ENCODE measurements at places on chromosomes 12 and 14.
A peak's percentile ranks its signal among the peaks of the same experiment; 100 is the strongest.

- DNase-seq, result no peak
Observed at GRCh38 chr12:66296176-66296683, 6.1 kb upstream of the HELB start.

- DNase-seq, result no peak
Observed at GRCh38 chr12:12443431-12443878, 86.6 kb downstream of the BORCS5 start.

DNA sequence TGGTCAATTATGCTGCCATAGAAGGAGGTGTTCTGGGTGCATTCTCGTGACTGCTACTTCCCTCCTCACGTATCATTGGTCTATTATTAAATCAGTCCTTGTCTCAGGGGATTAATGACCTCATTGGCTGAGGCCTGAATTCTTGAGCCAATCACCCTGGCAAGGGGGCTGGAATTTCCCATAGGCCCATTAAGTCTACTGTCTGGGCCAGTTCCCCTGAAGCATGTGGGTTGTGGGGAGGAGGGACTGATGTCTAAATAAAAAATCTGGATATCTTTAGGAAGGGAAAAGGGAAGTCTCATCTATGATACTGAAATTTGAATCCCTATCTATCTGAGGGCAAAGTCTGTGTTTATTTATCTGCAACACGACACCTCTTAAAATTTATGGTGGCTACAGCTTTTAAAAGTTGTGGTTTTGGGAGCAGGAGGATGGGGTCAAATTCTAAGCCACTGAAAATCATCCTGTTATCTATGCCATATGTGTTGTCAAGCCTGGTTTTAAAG is 71.9 kb downstream of the DYRK2 start:
- DNase-seq, result peak; percentile 83

DNA sequence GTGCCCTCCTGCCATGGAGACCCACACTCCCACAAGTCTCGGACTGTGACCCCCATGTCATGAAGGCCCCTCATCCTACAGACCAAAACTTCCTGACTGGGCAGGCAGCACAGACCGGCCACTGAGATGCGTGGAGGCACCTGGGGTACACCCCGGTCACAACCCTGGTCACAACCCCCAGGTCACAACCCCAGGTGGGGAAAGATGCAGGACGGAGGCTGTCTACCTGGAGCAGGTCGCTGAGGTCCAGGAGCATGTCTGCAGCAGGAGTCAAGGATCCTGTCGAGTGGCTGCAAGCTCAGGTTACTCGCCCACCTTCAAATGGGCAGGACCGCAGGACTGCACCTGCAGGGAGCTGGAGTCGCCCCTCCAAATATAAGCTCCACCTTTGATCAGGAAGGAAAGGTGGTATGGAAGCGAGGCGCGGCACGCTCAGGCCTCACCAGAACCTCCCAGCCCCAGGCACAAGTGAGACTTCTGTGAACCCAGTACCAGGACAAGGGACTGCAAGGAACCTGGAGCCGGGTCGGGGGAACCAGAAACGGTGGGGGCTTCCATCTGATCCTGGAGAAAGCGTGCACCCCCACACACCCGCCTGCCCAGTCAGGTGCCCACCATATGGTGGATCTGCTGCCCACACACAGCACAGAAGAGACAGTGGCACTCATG is 8.1 kb downstream of the BTBD6 start:
- DNase-seq, result no peak

DNA sequence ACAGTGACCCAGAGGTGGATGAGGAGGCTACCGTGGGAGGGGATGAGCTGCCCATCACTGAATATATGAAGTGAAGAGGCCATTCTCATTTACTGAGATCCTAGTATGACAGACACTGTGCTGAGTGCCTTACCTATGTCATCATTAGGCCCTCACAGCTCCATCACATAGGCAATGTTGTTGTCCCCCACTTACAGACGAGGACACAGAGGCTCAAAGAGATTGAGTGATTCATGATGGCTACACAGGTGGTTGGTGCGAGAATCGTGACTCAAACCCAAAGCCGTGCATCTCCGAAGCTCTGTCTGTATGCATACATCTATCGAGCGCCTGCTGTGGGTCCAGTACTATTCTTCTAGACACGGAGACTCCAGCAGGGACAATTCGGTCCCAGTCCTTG is 5.9 kb upstream of the CCDC197 start:
- DNase-seq, result no peak

DNA sequence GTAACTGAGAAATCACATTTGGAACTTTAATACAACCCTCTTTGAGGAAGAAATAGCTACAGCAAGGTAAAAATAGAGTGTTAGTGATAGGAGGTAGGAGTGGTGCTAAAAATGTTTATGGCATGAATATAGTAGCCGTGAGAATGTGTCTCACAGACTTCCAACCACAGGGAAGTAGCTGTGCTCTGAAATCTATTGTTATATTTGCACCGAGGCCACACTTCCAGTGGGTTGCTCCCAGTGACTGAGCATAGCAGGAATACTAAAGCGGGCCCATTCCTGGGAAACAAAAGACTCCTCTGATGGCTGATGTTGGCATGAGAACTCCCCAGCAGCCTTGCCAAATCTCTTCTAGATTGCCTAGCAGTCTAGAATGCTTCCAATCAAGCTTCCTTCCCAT is 174.1 kb upstream of the PLXNC1 start:
- no peak for DNase-seq

GRCh38 chr12:91940826-91941570 is 204.6 kb downstream of the BTG1 start:
- no peak for DNase-seq

- peak; percentile 89 for DNase-seq
Observed at GRCh38 chr14:50943943-50944646, at the start of gene PYGL. PYGL (minus strand) TSS chr14:50944483; CDS start chr14:50944403, 80 bp downstream.

DNA sequence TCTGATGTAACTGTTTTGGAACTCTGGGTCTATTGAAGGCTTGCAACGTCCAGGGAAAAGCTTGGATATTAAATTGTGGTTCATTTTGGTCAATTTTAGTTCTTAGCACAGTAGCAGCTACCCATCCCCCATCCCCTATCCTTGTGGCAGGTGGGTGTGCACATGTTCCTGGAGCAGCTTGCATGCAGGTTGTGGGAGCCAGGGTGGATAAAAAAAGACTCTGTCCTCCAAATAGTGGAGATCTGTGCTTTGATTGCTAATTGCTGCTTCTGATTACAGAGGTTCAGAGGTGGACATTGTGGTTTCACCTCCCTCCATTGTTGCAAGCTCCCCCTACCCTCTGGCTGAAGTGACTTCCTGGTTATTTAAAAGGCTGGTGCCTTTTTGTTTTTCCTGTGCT is 23.1 kb downstream of the ATP23 start:
- no peak for DNase-seq

DNA sequence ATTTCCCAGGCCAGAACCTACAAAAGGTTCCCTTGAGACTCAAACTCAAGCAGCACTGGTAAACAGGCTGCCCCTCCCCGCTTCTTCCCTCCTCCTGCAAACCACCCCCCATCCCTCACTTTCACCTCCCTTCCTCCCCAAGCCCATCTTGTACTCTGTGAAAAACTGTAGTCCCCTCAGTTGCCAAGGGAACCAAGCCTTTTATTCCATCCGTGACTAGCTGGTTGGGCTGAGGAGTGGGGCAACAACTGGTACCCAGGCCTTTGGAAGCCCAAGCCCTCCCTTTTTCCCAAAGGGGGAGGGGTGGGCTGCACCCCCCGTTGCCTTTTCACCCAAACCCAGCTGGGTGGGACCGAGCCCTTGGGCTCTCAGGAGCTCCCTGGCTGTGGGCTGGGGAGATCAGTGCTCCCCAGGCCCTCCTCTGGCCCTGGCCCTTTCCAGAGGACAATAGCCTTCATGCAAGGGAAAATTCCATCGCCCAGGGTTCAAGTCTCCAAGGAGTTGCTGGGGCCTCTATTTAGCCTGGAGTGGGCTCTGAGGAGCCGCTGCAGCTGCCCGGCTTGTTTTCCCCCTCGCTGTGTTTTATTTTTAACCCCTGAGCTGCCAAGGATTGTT is 61.9 kb downstream of the ZFP36L1 start:
- DNase-seq, result no peak

DNA sequence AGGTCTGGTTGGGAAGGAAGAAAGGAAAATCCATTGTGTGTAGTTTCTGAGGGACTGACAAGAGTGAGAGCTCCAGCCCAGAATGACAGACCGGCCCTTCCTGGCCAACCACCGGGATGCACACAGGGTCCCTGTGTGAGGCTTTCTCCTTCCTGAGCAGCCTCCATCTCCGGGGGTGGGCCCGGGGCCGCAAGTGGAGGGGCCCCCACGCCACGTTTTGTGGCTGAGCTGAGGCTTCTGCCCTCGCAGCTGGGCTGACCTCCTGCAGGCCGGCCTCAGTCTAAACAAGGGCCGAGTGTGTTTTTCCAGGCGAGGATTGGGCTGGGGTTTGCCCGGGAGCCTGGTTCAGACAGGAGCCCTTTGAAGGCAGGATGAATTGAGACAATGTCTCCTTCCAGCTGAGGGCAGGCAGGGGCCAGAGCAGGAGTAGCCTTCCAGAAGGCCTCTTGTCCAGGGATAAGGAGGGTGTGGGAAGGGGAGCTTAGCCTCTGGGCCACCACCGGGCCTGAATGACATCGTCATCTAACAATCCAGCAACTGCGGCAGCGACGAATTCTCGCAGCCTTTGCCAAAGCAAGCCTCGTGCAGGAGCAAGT is 96.5 kb upstream of the NCOR2 start:
- no peak for DNase-seq

GRCh38 chr12:132419631-132420246 is 70.2 kb upstream of the FBRSL1 start:
- DNase-seq, result peak; percentile 57

GRCh38 chr12:67811437-67812361 is 163.2 kb downstream of the DYRK2 start:
- peak; percentile 90 for DNase-seq

GRCh38 chr14:57266065-57266464 is 2.6 kb downstream of the EXOC5 start:
- DNase-seq, result peak; percentile 18

GRCh38 chr12:367972-368371 is 21.1 kb downstream of the KDM5A start:
- DNase-seq, result no peak

DNA sequence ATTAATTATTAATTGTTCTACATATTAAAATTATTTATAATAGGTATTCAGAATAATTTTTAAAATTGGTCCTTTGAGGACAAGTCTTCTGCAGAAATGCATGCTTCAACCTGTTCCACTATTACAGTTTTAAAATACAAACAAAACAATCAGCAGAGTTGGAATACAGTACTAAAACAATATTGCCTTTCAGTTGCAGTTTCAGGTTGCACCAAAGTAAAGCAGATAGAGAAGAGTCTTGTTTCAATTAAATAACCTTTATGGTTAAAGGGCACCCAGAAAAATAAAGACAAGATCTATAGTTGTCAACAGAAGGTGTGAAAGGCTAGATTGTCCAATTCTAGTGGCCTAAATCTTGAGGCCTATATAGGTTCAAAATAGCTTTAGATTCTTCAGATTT is 424.5 kb downstream of the FOXG1 start:
- no peak for DNase-seq

DNA sequence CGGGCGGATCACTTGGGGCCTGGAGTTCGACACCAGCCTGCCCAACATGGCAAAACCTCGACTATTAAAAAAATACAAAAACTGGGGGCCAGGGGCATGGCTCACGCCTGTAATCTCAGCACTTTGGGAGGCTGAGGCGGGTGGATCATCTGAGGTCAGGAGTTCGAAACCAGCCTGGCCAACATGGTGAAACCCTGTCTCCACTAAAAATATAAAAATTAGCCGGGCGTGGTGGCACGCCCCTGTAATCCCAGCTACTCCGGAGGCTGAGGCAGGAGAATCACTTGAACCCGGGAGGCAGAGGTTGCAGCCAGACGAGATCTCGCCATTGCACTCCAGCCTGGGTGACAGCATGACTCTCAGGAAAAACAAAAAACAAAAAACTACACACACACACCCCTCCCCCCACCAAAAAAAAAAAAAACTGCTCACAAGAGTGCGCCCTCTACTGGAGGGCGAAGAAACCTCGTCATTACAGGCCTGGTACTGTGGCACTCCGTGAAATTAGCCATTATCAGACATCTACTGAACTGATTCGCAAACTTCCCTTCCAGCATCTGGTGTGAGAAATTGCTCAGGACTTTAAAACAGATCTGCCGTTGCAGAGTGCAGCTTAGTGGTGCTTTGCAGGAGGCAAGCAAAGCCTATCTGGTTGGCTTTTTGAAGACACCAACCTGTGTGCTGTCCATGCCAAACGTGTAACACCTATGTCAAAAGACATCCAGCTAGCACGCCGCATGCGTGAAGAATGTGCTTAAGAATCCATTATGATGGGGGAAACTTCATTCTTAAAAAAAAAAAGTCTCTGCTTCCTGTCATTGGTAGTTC is 7.7 kb downstream of the PPP1R3E start:
- peak; percentile 79 for DNase-seq

- DNase-seq, result no peak
Observed at GRCh38 chr12:23340351-23340750, 609.1 kb downstream of the SOX5 start.

- no peak for DNase-seq
Observed at GRCh38 chr14:104558231-104559027, 21.1 kb upstream of the C14orf180 start.

DNA sequence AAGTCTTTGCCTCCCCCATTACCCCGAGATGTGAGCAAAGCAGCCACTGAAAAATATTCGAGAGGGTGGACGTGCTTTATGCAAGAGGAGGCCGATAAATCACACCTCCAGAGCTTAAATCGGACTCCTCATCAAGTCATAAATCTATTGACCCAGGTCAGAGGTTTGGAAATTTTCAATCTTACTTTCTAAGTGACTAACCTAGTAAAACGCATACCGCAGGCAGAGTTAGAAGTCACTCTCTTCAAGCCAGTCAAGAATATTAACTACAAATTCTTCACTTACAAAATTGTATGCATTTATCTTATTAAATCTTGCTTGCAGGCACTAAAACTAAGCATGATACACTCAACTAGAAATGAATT is 34.9 kb downstream of the GPHB5 start:
- DNase-seq, result no peak

GRCh38 chr14:103317251-103317650 is 16.8 kb upstream of the EIF5 start:
- DNase-seq, result no peak

GRCh38 chr14:98770151-98770550 is 501.8 kb downstream of the BCL11B start:
- DNase-seq, result no peak

DNA sequence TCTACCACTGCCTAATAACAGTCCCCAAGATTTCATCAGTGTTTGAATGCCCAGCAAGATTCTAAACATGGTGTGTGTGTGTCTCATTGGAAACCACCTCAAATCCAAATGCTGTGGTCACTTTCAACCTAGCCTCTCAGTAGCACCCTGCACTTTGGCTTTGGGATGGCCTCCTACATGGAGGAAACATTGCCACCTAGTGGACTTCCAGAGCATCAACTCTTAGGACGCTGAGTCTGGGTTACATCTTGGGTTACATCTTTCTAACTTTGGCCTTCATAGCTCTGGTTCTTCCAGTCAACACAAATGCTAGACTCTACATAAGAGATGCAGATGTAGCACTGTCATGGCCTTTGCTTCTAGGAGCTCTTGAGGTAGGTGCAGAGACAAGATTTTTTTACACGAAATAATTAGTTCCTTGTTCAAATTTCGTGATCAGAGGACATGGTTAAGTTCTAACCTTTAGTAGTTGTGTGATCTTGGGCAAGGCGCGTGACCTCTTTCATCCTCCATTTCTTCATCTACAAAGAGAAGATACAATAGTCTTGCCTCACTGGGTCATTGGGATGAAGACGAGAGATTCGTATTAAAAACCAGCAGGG is 113.5 kb upstream of the VASH1 start:
- DNase-seq, result peak; percentile 64

All from foreskin fibroblast (primary cell).